HCT116 (cell line): ENCODE measurements at places on chromosomes 3 and 15. TPM values are rescaled to one million over a fixed set of nuclear protein-coding genes. Genes with fewer than 3 reads are reported as not detected.

DNA sequence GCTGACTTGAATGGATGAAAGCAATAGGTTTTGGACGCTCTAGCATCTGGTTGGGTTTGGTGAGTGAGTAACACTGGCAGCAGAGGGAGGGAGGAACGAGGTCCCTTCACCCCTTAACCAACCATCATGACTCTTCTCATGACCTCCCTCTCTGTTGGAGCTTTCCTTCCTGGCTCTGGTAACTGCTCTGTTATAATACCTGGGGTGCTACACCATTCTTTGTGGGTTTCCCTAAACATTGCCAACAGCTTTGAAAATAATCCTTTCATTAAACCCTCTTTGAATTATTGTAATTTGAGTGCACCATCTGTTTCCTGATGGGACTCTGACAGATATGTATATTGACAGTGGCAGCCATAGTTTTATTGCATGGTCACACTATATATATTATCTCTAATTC lies 146.2 kb upstream of the PTPRG start:
- DNase-seq, result no peak

DNA sequence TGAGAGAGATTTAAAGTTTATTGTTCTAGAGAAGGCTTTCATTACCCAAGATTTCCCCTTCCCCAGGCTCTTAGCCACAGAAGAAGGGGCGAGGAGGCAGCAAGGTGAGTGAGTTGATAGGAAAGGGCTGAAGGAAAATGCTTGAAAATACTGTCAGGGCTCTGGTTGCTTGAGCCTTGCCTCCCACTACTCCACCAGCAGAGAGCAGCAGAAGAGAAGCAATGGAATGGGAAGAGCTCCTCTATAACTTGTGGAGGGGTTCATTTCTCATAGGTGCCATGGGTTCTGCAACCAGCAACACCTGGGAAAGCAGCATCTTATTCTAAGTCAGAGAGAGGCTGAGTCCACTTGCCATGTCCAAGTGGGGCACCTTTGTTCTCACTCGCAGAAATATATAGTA lies 184.0 kb upstream of the CNTN6 start:
- no peak for DNase-seq

GRCh38 chr3:183553334-183554026 lies 2.0 kb downstream of the KLHL6 start:
- no peak for DNase-seq

GRCh38 chr3:113104357-113105092 lies 106.8 kb upstream of the BOC start:
- DNase-seq, result no peak

GRCh38 chr3:18247139-18247695 lies 177.9 kb downstream of the SATB1 start:
- no peak for DNase-seq

- DNase-seq, result no peak
These were observed 340.6 kb downstream of the PTPRG start for GRCh38 chr3:61901986-61902385.

DNA sequence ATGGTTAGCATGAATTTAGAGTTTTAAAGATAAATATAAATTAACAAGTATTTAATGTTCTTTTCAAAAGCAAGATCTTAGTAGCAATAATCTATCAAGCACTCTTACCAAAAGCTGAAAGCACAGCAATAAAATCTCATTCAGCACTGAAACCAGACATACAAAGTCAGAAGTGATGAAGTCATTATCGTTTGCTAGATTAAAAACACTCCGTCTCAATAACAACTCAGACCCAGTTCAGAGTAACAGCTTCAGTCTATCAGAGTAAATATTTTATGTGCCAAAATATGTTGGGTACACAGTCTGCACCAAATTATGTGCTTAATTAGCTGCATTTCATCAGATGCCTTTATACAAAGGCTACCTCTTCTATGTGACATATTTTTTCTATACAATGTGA lies 41.6 kb downstream of the CPA3 start:
- no peak for DNase-seq

GRCh38 chr3:193971261-193971751 lies 164.6 kb upstream of the HES1 start:
- DNase-seq, result no peak

DNA sequence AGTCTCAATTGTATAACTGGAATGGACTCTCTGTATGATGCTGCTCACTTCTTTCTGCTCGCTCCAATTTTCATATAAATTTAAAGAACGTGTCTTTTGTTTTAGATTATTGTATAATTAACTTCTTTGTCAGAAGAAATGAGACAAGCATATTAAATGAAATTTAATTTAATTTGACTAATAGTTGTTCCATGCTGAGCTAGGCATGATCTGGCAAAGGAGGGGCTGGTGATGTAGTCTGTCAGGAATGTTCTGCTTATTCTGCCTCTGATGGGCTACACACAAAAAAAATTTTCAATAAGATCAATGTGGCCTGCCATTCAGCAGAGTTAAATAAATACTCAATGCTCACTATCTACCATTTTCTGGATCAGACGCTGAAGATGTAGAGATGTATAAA lies 208.4 kb upstream of the CD96 start:
- no peak for DNase-seq

DNA sequence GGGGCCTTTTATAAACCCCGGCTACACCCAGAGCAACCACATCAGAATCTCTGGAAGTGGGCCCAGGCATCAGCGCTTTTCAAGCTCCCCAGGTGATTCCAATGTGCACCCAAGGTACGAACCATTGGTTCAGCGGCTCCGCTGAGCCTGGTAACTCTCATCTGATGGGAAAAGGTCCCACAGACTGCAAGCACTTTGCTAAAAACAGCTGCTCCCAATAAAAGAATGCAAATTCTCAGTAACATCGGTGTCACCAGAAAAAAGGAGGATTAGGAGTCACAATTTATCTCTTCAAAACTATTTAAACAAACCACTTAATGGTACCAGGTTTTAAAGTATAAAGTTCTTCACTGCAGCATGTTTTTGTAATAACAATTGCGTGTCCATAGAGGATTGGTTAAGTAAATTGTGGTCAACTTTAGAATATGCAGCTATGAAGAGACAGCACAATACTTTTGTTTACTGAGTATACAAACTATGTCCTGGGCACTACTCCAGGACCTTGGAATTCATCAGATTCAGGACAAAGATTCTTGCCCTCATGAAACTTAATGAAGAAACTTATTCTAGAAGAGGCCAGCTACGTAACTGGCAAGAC lies 660.7 kb upstream of the ADAMTS9 start:
- no peak for DNase-seq

GRCh38 chr3:21962456-21962855 lies 211.4 kb upstream of the ZNF385D start:
- DNase-seq, result no peak

DNA sequence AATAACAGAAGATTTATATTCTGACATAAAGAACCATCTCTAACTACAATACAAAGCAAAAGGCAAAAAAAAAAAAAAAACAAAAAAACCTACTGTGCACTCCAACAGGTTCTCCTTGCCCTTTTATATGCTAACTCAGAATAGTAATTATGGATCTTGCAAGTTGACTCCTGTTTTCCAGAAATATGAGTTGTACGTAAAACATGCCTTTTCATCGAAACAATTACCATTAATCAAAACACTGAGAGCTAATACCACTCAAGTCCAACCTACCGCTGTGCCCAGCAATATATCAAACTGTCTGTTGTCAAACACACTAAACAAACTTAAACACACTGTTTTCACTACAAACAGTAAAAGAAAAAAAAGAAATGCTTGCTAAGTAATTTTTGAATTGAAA lies 389.8 kb downstream of the TBC1D5 start:
- no peak for DNase-seq

LMOD3 gene
- total RNA-seq, result not detected

FGF12 gene
- 0.07 TPM for total RNA-seq

PLSCR2 gene
- not detected for total RNA-seq

HRG gene
- 0.42 TPM for total RNA-seq

TGM4 gene
- not detected for total RNA-seq

TRPM1 gene
- not detected for total RNA-seq
